ENCODE measurements at places on chromosomes 5 and 9. TPM values are rescaled to one million over a fixed set of nuclear protein-coding genes. Genes with fewer than 3 reads are reported as not detected.

DNA sequence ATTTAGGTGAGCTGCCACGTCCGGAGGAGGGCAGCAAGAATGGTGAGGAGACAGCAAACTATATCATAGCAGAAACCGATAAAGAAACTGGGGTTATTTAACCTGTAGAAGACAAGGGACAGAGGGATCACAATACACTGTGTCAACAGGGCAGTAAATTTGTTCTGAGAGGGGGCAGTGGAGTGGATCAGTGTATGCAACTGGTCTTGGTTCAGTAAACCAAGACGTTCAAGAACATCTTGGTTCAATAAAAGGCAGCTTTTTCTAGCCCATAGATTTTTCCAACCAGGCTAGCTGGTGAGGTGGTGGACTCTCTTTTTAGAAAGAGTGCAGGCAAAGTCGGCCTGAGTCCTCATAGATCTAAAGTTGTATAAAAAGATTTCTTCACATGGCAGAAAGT is 55.3 kb downstream of the PLAC8L1 start:
- DNase-seq: no peak

- DNase-seq: no peak
These were observed 1.3 kb downstream of the ERBIN start for GRCh38 chr5:65927503-65928321.

GRCh38 chr9:133571896-133572595 is 37.1 kb downstream of the FAM163B start:
- DNase-seq: no peak

- DNase-seq: no peak
These were observed 416.8 kb downstream of the TMEM38B start for GRCh38 chr9:106111039-106111730.

GRCh38 chr9:137350696-137351584 is 48.9 kb upstream of the NRARP start:
- DNase-seq: no peak

DNA sequence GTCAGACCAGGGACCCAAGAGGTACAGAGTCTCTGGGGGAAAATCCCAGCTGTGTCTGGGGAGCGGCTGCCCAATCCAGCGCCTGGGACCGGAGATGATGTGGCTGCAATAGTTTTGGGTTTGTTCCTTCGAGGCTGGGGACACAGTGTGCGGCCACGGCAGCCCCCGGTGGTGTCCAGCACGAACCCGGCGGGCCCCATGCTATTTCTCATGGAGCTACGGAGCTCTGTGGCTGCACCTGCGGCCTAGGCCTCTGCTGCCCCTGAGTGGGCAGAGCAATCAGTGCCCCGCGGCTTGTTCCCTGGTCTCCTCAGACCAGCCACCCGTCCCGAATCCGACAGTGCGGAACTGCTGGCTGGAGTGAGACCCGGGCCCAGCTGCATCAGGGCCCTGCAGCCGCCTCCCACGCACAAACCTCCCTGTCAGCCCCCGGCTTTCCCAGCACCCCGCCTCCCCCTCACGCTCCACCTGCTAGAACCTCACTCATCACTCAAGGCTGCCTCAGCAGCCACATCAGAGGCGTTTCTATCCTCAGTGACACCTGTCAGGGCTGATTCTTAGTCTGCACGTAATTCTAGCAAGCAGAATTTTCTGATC is 29.0 kb downstream of the SARDH start:
- DNase-seq: no peak

- no peak for DNase-seq
These were observed 3.1 kb upstream of the CREBRF start for GRCh38 chr5:173053041-173053440.

DNA sequence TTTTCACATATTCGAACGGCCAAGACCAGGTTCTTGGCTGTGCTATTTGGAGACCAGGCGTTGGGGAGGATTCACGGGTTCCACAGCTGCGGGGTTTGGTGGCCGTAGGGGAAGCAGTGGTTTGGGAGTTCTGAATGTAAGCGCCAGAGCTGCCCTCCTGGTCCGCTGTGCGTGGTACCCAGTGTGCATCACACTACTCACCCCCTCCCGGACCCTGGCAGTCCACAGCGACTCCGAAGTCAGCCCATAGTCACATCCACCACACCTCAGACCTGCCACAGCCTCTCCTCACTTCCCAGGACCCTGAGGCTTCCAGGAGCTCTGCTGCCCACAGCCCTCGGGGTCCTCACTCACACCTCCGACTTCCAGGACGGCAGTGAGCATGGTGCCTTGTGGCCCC is 26.8 kb downstream of the AMBP start:
- no peak for DNase-seq

DNA sequence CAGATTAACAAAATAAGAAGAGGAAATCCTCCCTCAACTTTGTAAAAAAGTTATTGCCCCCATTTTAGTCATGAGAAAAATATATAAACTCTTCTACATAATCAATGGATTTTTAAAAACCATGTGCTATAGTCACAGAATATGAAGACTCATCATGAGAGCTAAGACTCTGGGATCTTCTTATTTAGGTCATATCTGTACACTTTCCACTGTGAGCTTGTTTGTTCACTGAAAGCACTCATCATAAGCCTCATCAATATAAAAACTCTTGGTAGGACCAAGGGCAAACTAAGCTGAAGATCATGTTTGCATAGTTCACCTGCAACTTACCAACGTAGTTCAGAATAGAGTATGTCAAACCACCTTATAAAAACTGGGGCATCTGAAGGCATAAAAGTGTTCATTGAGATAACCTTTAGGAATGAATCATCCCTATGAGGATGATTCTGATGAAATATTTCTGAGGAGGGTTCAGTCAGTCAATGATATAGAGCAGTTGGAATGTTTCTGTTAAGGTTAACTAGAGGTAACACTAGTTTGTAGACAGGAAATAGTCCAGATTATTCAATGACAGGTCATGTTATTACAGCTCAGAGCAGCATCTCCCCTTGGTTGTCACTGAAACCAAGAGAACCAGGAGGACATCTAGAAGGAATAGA is 289.9 kb upstream of the SMC2 start:
- DNase-seq: no peak

DNA sequence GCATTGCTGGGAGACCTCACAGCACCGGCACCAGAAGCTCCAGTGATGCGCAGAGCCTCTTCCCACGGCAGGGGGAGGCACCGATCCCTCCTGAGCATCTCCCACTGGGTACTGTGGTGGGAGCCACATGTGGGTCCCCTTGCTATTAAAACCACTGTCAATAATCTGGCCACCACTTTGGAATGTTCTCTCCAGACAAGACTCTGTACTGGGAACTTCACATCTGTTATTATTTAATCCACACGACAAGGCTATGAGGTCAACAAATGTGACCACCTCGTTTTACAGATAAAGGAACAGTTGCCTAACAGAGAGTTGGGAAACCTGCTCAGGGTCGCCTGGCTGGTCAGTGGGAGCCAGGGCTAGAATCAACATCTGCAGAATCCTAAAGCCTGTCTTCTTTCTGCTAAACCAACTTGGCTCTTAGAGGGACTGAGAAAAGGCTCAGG is 72.7 kb downstream of the EPB41L4B start:
- no peak for DNase-seq

GRCh38 chr5:73966451-73966850 is 340.5 kb downstream of the ARHGEF28 start:
- DNase-seq: no peak

DNA sequence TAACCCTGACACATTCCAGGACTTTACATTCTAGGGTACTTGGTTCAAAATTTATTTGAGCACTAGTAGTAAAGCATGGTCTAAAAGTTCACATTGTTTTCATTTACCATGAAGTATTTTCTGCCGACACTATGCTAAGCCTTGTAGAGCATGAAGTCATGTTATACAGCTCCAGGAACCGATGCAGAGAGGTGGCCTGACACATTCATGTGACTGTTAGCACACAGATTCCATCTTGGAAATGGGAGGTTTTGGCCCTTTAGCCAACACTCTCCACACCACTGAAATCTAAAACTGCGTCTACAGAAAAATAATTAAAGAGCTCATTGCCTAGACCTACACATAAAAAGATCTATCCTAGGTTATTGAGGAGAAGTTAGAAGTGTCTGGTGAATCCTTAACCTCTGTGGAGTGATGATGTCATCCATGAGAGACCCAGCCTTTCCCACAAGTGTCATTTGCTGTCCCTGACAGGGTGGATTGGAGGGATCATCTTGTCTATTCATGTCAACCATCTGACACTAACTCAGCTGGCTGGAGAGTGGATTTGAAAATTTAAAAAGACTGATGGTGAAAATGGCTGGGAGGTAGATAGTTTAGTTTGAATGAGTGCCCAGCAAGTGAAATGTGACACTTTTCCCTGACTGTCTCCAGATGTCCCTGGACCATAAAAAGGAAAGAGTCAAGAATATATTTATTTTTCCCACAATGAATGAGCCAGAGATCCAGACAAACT is 1.3 kb downstream of the RANBP3L start:
- no peak for DNase-seq

GRCh38 chr5:139666551-139666950 is 18.4 kb downstream of the CXXC5 start:
- DNase-seq: no peak

DNA sequence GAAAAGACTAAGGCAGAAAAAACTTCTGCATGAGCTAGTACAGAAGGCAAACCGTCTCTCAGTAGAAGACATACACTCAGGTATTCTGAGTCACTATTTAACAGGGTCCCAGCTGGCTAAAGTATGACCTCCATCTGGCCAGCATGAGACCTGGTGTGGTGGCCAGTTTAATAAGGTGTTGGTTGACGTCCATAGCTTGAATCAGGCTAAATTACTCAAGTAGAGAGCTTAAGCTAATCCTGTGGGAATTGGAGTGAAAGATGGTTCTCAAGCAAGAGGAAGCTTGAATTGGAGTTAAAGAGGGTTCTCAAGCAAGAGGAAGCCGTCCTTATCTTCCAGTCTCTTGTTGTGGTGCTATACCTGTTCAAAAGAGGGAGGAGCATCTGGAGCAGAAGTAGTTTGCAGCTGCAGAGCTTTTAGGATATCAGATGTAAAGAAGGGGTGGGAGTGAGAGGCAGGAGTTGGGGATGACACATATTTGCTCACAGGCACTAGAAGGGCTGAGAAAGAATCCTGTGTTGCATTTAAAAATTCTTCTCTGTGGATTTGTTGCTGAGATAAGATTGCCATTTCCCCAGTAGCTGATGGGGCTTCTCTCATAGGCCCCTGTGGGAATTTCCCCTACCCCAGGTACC is 136.1 kb upstream of the RUSC2 start:
- no peak for DNase-seq

- DNase-seq: no peak
These were observed 52.3 kb downstream of the TLE4 start for GRCh38 chr9:79623799-79624721.

DNA sequence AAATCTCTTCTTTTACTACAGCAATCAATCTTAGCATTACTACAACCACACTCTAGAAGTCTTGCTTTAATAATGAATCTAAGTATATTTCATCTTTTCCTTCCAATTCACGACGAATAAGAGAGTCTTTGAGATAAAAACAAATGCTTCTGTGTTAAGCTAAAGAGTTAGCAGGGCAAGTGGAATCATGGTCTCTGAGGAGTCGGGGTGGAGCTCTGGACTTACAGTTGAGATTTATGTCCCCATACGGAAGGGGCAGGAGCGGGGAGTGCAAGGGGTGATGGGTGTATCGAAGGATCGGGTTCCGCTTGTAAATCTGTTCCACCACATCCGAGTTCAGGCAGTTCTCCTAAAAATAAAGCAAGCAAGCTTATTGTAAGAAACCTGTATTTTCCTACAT is 59.0 kb upstream of the RETREG1 start:
- no peak for DNase-seq

GRCh38 chr5:121257621-121258020 is 594.1 kb upstream of the FTMT start:
- no peak for DNase-seq

GRCh38 chr5:158045696-158046095 is 186.8 kb upstream of the CLINT1 start:
- no peak for DNase-seq

- DNase-seq: no peak
These were observed 42.7 kb downstream of the SV2C start for GRCh38 chr5:76125888-76126287.

DNA sequence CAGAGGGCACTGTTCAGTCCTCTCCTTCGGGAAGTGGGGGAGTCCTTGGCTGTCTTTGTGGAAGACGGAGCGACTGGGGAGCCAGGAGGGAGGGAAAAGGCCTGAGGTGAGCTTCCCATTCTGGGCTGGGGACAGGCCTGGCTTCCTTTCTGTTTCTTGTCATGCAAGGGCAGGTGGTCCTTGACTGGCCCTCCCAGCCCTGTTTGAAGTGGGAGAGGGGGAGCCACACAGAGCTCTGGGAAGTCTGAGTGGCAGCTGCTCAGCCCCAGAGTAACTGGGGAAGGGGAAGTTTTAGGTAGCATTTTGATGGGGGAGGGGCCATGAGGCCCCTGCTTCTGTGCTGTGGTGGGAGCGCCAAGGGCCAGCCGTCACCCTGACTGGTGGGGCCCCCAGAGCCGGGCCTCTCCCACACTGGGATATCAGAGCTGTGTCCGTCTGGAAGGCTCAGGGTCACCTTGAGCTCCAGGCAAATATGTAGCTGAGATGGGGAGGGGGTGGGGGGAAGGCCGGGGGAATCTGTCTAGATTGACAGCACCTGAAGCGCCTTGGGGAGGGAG is 6.5 kb downstream of the UNC5A start:
- peak; percentile 36 for DNase-seq

GRCh38 chr5:149154650-149155049 is 13.4 kb downstream of the ABLIM3 start:
- DNase-seq: peak; percentile 34

GRCh38 chr5:53913941-53914340 is 353.5 kb downstream of the NDUFS4 start:
- no peak for DNase-seq

The SMIM27 gene
- total RNA-seq: 7.7 TPM

The BARHL1 gene
- total RNA-seq: not detected

The C9orf78 gene
- total RNA-seq: 23.4 TPM

The CYSRT1 gene
- total RNA-seq: 10.7 TPM

The FBP2 gene
- total RNA-seq: 0.14 TPM

The ACTBL2 gene
- total RNA-seq: not detected

The ZNF366 gene
- not detected for total RNA-seq

The FOXB2 gene
- total RNA-seq: not detected

The PCDHGA11 gene
- not detected for total RNA-seq

The SLC27A6 gene
- total RNA-seq: not detected

The FGF18 gene
- 1.5 TPM for total RNA-seq

The BRINP1 gene
- not detected for total RNA-seq

The SDHA gene
- 210 TPM for total RNA-seq
